ENCODE measurements at places on chromosomes 5 and 9.
A peak's percentile ranks its signal among the peaks of the same experiment; 100 is the strongest.

GRCh38 chr9:68998812-68999211, 15.1 kb downstream of the PRKACG start:
- DNase-seq = no peak

- DNase-seq = no peak
Observed at GRCh38 chr5:154242964-154243376, 52.4 kb downstream of the GALNT10 start.

- no peak for DNase-seq
Observed at GRCh38 chr9:69771775-69772418, 12.1 kb upstream of the PTAR1 start.

DNA sequence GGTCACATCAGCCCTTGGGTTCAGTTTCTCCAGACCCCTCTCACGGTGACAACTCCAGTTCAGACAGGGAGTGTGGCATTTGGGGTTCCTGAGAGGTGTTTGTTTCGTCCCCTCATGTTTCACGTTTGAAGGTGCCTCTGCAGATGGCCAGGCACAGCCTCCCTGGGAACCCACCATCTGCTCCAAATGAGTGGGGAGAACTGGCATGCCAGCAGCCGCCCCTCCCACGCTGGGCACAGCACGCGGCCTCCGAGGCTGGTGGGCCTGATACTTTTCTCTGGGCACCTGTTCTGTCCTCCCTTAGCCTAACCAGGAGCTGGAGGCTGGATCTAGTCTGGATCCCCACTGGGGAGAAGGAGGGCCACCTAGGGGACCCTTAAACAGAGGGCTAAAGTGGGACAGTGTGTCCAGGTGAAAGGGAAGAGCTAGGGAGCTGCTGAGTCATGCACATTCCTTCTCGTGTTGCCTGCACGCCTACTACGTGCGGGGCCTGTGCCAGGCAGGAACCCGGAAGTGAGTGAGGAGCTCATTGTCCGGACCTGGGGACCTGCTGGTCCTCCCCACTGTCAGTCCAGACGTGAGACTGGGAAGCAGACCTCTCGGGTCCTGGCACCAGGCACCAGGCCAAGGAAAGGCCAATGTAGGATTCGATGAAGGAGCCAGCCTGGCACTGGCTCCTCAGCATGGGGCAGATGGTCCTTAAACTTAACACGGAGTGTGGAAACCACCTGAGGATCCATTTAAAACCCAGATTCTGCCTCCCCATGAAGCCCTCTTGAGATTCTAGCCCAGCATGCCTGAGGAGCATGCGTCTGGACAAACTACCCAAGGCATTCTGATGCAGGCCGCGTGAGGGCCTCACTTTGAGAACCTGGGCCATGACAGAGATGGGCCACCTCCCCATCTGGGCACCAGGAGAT, 11.7 kb downstream of the DNM1 start:
- DNase-seq = no peak

DNA sequence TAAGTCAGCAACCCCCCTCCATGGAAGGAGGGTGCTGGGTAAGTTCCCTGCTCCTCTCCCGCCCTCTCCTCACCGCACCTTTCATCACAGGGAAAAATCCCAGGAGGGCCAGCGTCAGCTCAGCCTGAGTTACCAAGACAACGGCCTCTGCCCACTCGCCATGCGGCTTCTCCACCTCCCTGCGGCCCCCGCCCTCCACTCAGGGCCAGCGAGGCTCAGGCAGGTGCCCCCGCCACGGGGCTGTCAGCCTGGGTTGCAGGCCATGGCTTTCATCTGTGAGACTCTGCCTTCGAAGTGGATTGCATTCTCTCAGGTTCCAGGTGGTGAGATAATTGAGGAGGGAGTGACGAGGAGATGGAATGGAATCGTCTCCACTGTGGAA, 27.2 kb upstream of the LAMC3 start:
- peak; percentile 79 for DNase-seq

- no peak for DNase-seq
Observed at GRCh38 chr5:131355971-131356528, 92.2 kb downstream of the CDC42SE2 start.

GRCh38 chr9:17744786-17745185, 165.9 kb downstream of the SH3GL2 start:
- DNase-seq = peak; percentile 47

GRCh38 chr5:9495121-9495520, 50.8 kb downstream of the SEMA5A start:
- DNase-seq = peak; percentile 62

- DNase-seq = no peak
Observed at GRCh38 chr9:128722380-128723351, 1.3 kb downstream of the ZDHHC12 start.

DNA sequence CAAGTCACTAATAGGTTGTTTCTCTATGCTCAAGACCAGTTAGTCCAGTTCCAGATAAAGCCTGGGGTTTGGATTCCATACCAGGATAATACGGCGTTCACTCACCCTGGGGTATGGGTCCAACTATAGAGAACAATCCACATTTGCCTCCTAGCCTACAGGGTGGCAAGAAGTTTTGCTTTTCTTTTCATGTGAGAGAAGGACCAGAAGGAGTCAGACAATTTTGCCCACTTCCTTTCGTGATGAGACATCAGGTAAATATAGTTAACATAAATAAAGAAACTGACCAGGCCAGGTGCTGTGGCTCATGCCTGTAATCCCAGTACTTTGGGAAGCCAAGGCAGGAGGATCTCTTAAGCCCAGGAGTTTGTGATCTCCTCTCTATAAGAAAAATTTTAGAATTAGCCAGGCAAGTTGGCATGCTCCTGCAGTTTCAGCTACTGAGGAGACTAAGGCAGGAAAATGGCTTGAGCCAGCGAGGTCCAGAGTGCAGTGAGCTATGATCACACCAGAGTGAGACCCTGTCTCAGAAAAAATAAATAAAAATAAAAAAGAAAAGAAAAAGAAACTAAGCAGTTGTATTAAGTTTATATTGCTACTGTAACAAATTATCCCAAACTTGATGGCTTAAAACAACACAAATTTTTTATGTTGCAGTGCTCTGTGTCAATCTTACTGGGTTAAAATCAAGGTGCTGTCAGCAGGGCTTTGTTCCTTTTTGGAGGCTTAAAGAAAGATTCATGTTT, 7.5 kb upstream of the REEP5 start:
- DNase-seq = no peak

DNA sequence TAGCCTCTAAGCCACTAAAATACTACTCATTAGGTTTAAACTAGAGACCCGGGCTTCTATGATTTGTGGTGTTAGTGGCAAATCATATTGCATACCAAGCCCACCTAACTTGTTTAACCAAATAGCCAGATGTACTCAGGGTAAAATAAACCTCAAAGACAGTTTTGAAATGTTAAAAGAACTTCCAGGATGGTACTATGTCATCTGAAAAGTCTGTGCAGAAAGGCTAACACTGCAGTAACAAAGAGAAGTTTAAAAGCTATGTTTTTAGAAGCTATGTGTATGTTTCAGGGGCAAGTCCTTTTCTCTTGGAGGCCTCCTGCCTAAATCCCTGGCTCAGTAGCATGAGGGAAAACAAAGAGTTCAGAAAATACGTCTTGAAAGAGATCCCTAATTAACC, 84.9 kb upstream of the IL7R start:
- DNase-seq = no peak

DNA sequence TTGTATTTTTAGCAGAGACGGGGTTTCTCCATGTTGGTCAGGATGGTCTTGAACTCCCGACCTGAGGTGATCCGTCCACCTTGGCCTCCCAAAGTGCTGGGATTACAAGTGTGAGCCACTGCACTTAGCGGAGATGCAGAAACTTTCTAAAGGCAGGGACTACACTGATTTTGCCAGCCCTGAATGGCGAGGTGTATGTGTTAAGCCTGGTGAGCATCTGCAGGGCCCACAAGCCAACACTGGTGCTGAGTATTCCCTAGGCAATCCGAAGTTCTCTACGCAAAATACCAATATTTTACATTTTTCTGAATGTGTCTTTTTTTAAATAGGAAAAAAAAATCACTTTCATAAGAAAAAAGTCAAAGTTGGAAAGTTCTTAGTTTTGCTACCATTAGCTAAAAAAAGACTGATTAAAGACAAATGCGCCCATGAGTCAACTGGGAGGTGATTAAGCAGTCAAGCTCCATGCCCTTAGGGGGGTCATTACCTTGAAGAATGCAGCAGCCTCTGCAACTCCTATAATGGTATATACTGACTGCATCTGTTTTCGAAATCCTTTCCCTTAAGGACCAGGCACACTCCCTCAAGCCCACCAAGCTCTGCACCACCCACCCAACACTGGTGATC, 502.8 kb downstream of the BNC2 start:
- DNase-seq = no peak

DNA sequence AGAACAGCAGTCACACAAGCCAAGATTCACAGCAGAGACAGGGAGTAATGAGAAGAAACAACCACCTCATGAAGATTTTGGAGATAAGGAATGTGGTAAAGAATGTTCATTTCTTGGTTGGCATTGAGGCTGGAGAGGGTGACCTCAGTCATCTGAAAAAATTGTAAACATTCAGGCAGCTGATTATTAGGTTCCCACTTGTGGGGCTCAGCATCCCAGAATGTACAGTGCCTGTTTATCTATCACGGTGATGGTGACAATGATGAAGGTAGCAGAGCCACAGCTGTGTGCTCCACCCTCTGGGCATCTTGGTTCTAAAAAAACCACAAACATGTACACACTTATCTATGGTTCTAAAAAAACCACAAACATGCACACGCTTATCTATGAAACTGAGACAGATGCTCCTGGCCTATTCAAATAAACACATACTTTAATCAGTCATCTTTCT, 143.9 kb upstream of the MOCS2 start:
- no peak for DNase-seq

- DNase-seq = no peak
Observed at GRCh38 chr5:9557696-9558095, 11.8 kb upstream of the SEMA5A start.

DNA sequence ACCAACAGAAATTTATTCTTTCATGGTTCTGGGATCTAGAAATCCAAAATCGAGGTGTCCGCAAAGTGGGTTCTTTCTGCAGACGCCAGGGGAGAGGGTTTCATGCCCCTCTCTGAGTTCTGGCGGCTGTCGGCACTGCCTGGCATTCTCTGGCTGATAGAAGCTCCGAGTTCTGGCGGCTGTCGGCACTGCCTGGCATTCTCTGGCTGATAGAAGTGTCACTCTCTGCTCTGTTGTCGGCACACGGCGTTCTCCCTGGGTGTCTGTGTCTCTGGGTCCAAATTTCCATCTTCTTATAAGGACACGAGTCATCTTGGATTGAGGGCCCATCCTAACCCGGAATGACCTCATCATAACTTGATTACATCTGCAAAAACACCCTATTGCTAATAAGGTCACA, 7.6 kb downstream of the GFI1B start:
- DNase-seq = no peak

- no peak for DNase-seq
Observed at GRCh38 chr5:158013303-158013702, 154.4 kb upstream of the CLINT1 start.

GRCh38 chr5:127988146-127988760, 95.3 kb upstream of the SLC12A2 start:
- DNase-seq = peak; percentile 73

GRCh38 chr5:33769968-33770367, 121.8 kb downstream of the ADAMTS12 start:
- DNase-seq = no peak

DNA sequence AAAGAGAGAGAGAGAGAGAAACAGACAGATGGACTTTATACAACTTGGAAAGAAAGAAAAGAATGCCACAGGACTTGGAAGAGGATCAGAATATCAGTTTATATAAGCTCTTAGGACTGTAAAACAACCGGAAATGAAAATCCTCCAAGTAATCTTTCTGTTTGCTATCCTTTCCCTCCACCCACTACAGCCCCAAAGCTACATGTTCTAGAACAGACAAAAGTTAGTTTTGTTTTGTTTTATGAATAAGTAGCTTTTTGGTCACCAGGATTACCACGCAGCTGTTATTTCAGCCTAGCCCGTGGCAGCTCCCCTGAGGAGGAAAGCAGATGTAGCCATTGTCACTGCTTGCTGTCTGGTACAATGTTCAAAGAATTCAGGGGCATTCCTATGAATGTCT, 66.6 kb downstream of the SH3TC2 start:
- DNase-seq = no peak

GRCh38 chr9:78725503-78725902, 428.6 kb downstream of the PSAT1 start:
- no peak for DNase-seq

DNA sequence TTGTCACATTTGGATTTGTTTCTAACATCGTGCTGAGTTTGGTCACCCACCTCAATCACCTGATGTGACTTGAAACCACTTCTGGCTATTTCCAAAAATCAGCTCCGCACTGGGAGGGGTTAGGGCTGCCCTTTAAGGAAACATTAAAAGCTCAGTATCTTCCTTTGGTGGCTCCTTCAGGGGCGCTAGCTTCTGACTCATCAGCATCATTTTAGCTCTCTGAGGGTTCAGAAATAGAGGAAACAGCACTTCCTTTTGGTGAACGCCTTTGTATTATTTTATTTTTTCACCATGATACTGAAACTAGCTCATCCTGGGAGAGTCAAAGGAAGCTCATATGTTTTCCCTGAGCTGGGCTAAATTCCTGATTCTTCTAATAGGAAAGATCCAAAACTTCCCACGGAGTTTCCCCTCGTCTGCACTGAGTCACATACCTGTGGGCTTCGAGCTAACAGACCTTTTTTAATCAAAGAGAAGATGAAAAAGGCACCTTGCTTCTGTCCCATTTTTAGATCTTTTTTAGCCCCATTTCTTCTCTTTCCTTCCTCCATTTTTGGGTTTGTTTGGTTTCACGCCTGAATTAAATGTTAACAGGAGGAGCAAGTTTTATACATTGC, 48.2 kb downstream of the ROPN1L start:
- DNase-seq = no peak

DNA sequence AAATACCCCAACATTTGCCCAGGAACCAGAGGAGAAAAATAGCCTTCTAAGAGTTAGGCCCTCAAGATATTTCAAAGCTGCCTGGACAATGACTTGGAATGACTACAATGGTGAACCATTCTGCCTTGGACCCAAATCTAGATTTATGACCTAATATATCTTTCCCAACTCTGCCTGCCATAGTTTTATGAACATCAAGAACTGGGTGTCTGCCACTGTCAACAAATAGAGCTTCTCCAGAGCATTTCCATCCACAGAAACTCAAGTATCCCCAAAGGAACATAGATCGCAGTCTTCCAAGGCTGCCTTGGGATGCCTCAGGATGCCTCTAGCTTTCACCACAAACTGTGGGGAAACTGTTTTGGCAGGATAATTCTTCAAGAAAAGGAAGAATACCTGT, 48.2 kb upstream of the NFIB start:
- DNase-seq = no peak

DNA sequence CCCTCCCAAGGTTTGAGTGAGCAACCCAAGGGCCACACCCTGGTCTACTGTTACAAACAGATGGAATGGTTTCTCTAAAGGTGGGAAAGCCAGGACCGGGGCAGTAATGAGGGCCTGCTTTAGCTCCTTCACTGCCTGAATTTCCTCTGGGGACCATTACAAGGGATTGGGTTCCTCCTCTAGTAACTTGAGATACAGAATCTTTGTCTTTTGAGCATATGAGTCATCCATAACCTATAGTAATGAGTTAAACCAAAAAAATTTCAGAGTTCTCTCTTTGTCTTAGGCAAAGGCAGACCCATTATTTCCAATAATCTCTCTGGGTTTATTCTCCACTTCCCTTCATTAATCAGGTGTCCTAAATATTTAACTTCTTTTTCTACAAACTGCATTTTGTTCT, 618.8 kb downstream of the HINT1 start:
- no peak for DNase-seq
